NCI-H1092 treated with DMSO at 0.1 percent for 48 hours (cell line): ENCODE measurements at places on chromosomes 2 and 18.
A peak's percentile ranks its signal among the peaks of the same experiment; 100 is the strongest.

GRCh38 chr2:203936949-203937348 lies 386 bp downstream of the ICOS start:
- DNase-seq: no peak

DNA sequence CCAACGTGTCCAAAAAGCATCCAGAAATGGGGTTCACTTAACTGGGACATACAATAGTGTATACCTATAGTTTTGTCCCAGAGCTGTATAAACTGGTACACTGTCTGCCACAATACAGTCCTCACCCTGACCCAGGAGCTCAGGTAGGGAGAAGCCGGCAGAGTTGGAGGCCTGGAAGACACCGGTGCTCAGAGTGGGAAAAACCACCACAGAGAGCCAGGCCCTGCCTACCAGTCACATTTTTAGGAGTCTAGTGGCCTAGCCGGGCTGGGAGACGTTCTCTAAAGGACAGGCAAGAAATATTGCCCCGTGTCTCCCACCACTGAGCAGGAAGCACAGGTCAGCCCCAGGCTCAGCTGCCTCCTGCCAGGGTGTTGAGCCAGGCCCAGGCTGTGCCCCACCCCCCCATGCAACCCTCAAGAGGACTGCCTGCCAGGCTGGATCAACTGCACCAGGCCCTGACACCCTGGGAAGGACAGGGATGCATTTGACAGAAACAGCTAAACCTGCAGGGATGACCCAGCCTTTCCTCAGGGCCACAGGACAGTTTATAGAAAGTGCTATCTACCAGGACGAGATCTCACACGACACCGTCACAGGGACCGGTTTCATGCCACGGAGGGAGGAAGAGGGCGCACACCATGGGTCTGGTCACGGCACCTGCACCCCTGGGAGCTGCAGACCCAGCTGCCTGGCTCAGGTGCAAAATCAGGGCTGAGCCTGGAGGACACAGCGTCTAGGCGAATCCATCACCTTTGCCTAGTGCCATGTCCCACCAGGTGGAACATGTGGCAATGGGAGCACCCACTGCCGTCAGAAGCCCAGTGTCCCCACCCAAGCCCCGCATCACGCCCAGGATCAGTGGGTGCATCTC lies 89.9 kb downstream of the TMEM18 start:
- DNase-seq: no peak

GRCh38 chr2:198161151-198161550 lies 356.8 kb downstream of the PLCL1 start:
- no peak for DNase-seq

DNA sequence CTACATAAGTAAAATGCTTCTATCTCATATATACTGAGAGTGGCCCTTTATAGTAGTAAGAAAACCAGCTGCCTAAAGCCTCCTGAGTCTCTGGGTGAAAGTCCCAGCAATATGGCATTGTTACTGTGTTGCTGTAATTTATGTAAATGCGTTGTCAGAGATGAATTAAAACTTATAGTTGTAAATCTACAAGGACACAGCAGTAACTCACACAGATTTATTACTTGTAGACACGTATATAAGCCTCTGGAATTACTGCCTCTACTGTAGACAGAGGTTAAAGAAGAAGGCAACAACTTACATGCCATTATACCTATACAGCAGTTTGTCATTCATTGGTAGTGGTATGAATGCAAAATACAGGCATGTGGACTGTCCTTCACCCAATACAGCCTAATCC lies 169.1 kb upstream of the BOD1L2 start:
- DNase-seq: no peak

- DNase-seq: peak; percentile 55
Measured at GRCh38 chr2:88754585-88755320, 63.3 kb downstream of the RPIA start.

DNA sequence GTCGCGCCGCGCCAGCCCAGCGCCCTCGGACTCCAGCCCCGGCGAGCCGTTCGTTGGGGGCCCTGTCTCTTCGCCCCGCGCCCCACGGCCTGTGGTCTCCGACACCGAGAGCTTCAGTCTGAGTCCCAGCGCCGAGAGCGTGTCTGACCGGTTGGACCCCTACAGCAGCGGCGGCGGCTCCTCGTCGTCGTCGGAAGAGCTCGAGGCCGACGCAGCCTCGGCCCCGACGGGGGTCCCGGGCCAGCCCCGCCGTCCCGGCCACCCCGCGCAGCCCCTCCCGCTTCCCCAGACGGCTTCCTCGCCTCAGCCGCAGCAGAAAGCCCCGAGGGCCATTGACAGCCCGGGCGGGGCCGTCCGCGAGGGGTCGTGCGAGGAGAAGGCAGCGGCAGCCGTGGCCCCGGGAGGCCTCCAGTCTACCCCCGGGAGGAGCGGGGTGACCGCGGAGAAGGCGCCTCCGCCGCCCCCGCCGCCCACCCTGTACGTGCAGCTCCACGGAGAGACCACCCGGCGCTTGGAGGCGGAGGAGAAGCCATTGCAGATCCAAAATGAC lies 1.4 kb downstream of the PHLPP1 start:
- peak; percentile 56 for DNase-seq

- no peak for DNase-seq
Measured at GRCh38 chr18:62610351-62610700, 87.5 kb downstream of the ZCCHC2 start.

- DNase-seq: no peak
Measured at GRCh38 chr2:40403233-40403836, 48.6 kb downstream of the SLC8A1 start.

GRCh38 chr2:54529935-54530334 lies 73.8 kb downstream of the SPTBN1 start:
- no peak for DNase-seq

GRCh38 chr2:71326968-71327367 lies 4.6 kb upstream of the ZNF638 start:
- DNase-seq: no peak

DNA sequence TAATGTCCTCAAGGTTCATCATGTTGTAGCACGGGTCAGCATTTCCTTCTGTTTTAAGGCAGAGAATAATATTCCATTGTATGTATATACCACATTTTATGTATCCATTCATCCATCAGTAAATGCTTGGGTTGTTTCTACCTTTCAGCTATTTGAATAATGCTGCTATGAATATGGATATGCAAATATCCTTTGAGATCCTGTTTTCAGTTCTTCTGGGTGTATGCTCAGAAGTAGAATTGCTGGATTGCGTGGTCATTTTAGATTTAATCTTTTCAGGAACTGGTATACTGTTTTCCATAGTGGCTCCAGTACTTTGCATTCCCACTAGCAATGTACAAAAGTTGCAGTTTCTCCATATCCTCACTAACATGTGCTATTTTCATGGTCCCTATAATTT lies 13.4 kb upstream of the ASB1 start:
- no peak for DNase-seq

- DNase-seq: no peak
Measured at GRCh38 chr2:29516767-29517166, 401.6 kb downstream of the CLIP4 start.

DNA sequence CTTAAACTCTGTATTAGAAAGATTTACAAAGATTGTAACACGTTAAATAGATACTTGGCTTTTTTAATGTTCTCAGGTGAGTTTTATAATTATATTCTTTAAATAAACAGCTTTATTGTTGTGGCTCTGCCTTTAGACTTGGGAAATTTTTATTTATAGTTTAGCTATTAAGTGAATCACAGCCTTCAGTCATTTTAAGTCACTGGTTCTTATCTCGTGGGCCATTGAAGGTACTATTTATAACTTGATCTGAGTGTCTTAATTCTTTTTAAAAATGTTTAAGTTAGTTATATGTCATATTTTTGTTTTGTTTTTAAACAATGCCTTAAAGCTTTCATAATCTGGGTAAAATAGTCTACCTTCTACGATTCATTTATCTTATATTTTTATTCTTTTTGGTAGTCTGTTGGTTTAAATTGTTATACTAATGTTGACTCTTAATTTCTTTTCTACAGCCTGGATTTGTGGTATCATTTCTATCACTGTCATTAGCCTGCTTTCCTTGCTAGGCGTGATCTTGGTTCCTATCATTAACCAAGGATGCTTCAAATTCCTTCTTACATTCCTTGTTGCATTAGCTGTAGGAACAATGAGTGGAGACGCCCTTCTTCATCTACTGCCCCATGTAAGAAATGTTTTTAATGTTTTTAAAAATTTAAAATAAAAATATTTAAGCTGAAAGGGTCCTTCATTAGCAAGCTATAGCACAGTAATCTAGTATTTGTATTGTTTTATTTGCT lies 49.3 kb downstream of the SLC39A10 start:
- no peak for DNase-seq

DNA sequence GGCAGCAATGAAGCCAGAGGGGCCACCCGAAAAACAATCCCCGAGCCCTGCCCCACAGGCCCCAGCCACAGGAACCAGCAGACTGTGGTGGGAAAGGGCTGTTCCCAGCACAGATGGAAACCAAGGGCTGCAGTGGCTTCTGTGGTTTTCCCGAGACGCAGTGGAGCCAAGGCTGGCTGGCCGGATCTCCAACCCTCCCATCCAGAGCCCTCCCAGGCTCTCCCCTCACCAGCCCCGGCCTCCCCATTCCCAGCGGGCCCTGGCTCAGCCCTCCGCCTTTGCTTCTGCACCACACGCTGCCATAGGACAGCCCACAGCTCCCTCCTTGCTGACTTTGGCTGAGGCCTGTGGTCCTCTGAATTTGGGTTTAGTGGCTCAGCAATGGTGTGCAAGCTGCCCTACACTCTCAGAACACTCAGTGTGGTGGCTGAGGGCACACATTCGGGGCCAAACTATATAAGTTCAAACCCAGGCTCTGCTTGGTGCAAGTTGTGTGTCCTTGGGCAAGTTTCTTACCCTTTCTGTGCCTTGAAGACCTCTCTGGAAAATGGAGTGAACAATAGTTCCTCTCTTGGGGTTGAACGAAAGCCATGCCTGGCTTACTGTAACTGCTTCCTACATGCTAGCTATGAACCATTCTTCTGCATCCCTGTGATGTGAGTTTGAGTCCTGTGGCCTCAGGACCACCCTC lies 200.1 kb downstream of the SMAD7 start:
- DNase-seq: no peak

- no peak for DNase-seq
Measured at GRCh38 chr2:195486987-195487644, 169.9 kb upstream of the SLC39A10 start.

GRCh38 chr2:227280895-227281294 lies 44.2 kb upstream of the MFF start:
- DNase-seq: no peak

DNA sequence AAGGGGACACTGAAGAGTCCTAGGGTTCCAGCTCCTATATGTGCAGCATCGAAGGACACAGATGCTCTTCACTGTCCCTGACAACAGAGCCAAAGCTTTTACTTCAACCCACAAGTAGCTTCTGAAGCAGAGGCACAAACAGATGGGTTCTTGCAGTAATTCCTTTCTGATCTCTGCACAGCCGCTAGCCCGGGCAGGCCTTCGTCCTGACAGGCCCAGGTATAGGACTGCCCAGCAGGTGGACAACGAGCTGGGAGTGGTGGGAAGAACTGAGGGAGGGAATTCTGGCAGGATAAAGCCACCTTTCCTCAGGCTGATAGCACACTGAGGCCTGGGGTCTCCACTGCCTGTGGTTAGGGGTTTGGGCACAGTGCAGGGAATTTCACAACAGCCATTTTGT lies 94.8 kb downstream of the RHOB start:
- no peak for DNase-seq

DNA sequence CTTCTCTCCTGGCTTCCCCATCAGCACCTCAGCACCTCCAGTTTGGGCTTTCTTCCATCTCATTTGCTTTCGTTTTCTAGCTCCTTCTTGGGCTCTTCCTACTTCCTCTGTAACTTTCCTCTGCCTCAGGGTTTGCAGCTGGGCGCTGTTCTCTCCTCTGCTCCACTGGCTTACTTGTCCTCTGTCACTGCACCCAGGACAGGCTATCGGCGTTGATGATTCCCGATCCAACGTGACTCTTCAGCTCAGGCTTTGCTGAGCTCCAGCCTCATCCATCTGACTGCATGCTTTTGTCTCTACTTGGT lies 362.4 kb downstream of the CYRIA start:
- DNase-seq: no peak

DNA sequence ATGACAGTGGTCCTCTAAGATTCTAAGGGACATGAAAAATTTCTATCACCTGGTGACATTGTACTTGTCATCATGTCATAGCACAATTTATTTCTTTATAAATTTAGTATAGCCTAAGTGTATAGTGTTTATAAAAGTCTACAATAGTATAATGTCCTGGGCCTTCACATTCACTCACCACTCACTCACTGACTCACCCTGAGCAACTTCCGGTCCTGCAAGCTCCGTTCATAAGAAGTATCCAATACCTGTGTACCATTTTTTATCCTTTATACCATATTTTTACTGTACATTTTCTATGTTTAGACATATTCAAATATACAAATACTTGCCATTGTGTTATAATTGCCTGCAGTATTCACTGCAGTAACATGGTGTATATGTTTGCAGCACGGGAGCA lies 72.8 kb upstream of the DSEL start:
- DNase-seq: no peak

GRCh38 chr18:77320971-77321559 lies 71.4 kb downstream of the GALR1 start:
- peak; percentile 58 for DNase-seq

GRCh38 chr18:39561126-39561525 lies 1995.5 kb upstream of the CELF4 start:
- DNase-seq: no peak

DNA sequence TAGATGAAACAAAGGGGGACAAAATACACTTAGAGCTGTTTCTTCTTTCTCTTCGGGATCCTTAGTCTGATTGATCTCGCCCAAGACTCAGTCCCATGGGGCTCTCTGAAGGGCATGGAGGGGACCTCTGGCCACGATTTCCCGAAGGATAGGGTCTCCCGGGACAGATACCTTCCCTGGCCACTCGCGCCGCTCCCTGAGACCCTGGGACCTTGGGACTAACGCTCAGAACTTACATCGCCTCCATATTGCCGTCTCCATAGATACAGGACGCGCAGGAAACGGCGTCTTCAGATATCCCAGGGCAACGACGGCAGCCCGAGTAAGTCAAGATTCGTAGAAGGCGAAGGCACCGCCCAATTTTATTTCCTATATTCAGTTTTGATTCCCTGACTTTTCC lies at the start of gene CFAP65:
TSS of gene CFAP65 (minus strand) at position 265 of the 400 bp plus-strand sequence. CDS start 2,468 bp downstream, outside the sequence.
- no peak for DNase-seq

- DNase-seq: no peak
Measured at GRCh38 chr2:183070942-183071844, 7.4 kb upstream of the DUSP19 start.

GRCh38 chr18:37506001-37506400 lies 59.6 kb downstream of the CELF4 start:
- no peak for DNase-seq
